NCI-H2171 treated with DMSO at 0.1 percent for 48 hours (cell line): ENCODE measurements at places on chromosomes 3 and 15.

DNA sequence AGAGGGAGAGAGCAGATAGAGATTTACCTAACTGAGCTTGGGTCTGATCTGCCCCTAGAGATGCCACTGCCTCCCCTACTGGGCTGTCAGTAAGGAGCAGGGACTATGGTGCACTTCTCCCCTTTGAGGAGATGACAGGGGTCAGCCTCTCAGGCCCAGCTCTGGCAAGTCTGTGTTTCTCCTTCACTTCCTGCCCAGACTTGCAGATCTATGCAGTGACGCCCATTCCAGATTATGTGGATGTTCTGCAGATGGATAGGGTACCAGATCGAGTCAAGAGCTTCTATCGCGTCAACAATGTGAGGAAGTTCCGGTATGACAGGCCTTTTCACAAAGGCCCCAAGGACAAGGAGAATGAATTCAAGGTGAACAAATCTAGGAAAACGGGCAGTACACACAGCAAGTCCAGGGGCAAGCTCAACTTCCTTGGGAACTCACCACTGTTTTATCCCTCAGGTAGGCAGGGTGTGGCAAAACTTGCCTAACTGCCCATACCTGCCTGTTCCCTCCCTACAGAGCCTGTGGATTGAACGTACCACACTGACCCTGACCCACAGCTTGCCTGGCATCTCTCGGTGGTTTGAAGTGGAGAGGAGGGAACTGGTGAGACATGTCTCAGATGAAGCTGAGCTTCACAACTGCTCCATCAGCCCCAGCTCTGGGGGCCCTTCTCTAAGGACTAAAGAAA lies 29.1 kb upstream of the MANF start:
- DNase-seq: no peak

DNA sequence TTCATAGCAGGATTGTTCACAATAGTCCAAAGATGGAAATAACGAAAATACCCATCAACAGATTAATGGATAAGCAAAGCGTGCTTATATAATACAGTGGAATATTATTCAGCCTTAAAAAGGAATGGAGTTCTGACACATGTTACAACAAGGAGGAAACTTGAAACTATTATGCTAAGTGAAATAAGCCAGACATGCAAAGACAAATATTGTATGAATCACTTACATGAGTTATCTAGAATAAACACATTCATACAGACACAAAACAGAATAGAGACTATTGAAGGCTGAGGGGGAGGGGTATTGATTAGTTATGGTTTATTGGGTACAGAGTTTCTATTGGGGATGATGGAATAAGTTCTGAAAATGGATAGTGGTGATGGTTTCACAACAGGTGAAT lies 438.6 kb downstream of the CADM2 start:
- no peak for DNase-seq

GRCh38 chr3:51436998-51437639 lies 46.0 kb downstream of the RBM15B start:
- no peak for DNase-seq

GRCh38 chr3:141575879-141576743 lies 89.3 kb downstream of the RASA2 start:
- peak; percentile 65 for DNase-seq

- peak; percentile 64 for DNase-seq
Measured at GRCh38 chr3:113660896-113661295, 35.5 kb downstream of the USF3 start.

GRCh38 chr3:119810018-119810435 lies 28.1 kb downstream of the NR1I2 start:
- peak; percentile 15 for DNase-seq

DNA sequence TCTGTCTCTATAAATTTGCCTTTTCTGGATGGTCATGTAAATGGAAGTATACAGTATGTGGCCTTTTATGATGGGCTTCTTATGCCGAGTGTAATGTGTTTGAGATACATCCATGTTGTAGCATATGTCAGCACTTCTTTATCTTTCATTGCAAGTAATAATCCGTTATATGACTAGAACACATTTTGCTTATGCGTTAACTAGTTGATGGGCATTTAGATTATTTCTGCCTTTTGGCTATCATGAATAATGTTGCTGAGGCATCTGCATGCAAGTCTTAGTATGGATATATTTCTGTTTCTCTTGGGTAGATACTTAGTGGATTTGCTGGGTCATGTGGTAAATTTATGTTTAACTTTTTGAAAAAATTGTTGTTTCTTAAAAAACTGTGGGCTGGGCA lies 19.7 kb downstream of the KAT2B start:
- no peak for DNase-seq

- DNase-seq: no peak
Measured at GRCh38 chr15:29613951-29614382, 208.3 kb downstream of the TJP1 start.

GRCh38 chr3:6416049-6416661 lies 444.8 kb upstream of the GRM7 start:
- DNase-seq: no peak

- peak; percentile 37 for DNase-seq
Measured at GRCh38 chr3:70064194-70064779, 64.8 kb downstream of the SAMMSON start.

DNA sequence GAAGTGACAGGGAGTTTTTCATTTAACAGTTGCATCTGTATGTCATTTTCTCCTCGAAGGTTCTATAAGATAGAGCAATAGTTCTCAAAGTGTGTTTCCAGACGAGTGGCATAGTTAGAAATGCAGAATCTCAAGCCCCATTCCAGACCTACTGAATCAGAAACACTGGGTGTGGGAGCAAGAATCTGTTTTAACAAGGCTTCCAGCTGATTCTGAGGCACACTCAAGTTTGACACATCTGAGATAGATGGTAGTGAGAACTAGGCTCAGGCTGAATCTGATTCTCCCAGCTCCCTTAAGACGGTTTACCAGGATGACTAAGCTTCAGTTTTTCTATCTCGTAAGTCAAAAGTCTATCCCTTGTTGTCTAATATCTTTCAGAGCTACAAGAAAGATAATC lies 159.8 kb upstream of the NUDT16 start:
- DNase-seq: no peak

- no peak for DNase-seq
Measured at GRCh38 chr15:56185980-56186379, 57.7 kb downstream of the RFX7 start.

- no peak for DNase-seq
Measured at GRCh38 chr15:89806210-89806558, 8.5 kb downstream of the ANPEP start.

DNA sequence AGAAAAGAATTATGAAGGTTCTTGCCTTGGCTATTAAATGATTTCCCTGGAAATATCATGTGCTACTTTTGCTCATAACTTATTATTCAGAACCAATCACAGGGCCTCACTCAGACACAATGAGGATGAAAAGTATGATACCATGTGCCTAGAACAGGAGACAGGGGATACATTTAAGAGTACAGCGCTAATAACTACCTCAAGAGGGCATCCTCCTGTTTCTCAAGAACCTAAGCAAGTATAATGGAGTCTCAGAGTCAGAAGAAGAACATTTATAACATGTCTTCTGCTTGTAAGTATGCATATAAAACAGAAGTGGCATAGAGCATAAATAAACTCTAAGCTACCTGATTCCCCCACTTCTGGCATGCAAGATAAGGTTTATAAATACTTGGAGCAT lies 125.4 kb upstream of the MME start:
- DNase-seq: no peak

GRCh38 chr15:70560617-70561328 lies 202.6 kb downstream of the UACA start:
- peak; percentile 5 for DNase-seq
